ENCODE measurements at places on chromosomes 4 and X.

DNA sequence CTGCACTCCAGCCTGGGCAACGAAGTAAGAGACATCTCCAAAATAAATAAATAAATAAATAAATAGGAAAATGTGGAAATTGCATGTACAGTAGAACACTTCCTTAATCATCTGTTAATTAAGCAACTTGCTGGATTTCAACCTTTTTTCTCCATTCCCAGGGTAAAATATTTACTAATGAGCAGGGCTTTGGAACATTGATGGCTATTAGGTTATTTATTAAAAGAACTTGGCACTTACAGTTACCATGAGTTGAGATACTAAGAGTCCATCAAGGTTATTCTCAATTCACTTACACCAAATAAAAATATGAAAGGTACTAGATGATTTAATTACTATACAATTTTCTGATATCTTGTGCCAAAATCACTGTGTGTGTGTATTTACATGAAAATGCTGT lies 607.1 kb downstream of the PCDH18 start:
- no peak for DNase-seq

DNA sequence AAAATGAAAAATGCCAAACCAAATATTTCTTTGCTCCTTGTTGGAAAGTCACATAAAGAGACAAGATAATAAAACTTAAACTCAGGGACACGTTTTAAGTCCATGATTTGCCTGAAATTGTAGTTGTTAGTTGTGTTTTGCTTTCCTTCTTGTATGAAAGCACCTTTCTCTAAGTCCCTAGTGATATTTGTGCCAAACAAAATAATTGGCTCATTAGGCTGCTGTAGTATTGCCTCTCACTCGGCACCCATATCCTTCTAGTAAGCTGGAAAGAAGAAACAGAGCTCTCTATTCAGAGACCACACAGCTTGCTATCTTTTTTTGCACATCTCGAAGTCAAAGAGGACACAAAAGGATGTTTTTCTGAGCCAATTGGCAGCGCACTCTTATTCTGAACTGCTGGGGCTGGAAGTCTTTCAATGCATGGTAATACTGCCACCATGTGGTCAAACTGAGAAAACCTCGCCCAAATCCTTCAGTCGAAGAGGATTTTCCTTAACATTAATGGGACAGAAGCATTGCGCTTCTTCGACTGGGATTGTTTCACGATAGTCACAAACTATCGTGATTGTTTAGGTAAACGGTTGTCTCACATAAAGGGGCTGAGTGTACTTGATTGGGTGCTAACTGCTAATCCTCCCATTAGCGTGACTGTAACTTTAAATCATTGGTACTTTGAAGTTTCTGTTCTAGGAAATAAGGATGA lies 571.9 kb upstream of the LCORL start:
- peak; percentile 17 for DNase-seq

- no peak for DNase-seq
Observed at GRCh38 chr4:35793045-35793722, 451.1 kb downstream of the ARAP2 start.

GRCh38 chr4:112001041-112001440 lies 144.2 kb upstream of the FAM241A start:
- DNase-seq, result no peak

- no peak for DNase-seq
Observed at GRCh38 chr4:22921936-22922335, 229.2 kb downstream of the GBA3 start.

DNA sequence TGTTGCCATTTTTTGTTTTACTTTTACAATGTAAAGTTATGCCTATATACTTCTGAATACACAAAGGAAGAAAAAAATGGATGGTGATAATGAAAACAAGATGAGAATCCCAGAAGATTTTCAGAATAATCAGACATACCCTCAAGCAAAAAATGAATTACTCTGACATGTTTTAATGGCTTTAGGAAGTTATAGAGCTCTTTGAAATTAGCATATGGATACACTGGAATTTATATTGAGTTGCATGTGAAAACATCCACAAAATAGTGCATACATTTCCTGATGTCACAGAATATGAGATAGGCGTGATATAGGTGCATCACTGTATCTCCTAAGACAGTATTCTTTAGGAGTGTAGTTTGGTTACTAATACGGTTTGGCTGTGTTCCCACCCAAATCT lies 351.3 kb downstream of the SLC7A11 start:
- no peak for DNase-seq
